ENCODE measurements at places on chromosomes 3 and 15.

GRCh38 chr3:133532951-133533350 is 40.5 kb upstream of the CDV3 start:
- DNase-seq, result no peak

DNA sequence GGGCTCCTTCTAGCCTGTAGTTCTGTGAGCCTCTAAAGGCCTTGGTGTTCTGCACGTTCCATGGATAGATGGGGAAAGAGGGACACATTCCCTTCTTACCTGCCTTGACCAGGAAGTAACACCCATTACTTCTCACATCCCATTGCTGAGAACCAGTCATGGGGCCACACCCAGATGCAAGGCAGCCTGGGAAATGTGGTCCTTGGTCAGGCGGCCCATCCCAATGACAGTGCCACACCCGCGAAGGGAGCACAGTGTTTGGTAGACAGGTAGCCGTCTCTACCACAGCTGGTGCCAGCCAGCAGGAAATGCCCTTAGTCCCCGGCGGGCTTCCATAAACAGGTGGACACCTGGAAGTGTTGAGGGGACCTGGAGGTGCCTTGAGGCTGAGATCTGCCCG is 23.2 kb upstream of the LCTL start:
- no peak for DNase-seq

DNA sequence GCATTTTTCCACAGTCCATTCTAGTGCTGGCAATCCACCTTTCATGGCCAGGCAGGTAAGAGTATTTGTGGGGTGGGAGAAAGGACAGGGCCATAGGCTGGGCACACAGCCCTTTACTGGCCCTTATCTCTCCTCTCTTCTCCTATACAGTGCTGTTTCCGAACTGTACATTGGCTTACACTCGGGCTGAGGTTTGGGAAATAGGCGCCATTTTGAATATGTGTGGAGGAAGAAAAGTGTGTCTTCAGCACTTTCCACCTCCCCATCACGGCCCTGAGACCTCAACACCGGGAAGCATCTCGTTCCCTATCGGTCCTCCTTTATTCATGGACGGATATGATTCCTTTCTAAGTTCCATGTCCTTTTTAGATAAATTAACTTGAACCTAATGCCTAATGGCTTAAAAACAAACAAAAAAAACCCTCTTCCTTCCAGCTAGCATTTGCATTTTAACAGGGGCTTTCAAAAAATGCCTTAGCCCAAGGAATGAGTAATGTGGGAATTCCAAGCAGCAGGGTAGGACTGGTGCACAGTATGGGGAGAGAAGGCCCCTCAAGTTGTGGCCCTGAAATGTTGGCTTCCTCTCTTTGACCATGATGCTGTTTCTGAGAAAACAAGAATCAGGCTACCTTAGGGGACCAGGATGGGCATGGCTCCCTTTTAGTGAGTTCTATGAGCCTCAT is 24.5 kb downstream of the CD86 start:
- DNase-seq, result no peak

DNA sequence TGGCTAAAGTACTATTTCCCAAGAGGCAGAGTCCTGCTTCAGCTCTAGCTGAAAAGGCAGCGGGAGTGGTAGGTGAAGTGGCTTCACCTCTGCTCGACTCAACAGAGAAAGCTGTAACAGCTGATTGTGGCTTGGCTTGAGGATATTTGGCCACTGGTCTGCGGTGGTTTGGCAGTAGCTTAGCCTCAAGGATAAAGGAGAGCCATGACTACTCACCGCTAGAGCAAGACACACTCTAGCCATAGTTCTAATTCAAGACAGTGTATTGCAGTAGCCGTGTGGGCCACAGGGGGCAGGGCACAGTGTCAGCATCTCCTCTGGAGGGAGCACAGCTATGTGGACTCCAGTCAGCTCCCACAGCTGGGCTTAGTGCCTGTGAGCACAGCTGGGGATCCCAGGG is 23.5 kb downstream of the TPRG1 start:
- no peak for DNase-seq

DNA sequence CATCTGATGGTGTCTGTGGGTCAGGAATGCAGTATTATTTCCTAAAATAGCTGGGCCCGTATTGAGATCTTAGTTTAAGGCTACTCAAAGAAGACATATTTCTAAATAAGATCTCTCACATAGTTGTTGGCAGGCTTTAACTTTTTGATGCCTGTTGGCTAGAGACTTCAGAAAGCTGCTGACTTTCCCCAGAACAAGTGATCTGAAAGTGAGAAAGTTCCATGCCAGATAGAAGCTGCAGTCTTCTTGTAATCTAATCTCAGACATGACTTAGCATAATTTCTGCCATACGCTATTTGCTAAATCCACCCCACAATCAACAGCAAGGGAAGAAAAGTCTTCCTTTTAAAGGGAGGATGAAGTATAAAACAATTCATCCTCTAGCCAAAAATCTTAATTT is 867.1 kb downstream of the IGSF11 start:
- DNase-seq, result no peak

GRCh38 chr15:64425221-64425620 is 35.2 kb upstream of the ZNF609 start:
- no peak for DNase-seq

GRCh38 chr3:10273702-10274305 is 18.9 kb downstream of the GHRL start:
- no peak for DNase-seq

GRCh38 chr3:131933665-131934064 is 101.1 kb downstream of the CPNE4 start:
- no peak for DNase-seq

- DNase-seq, result no peak
Measured at GRCh38 chr3:132256989-132257388, 60.2 kb upstream of the ACP3 start.

- no peak for DNase-seq
Measured at GRCh38 chr3:36561601-36562000, 181.3 kb downstream of the STAC start.

DNA sequence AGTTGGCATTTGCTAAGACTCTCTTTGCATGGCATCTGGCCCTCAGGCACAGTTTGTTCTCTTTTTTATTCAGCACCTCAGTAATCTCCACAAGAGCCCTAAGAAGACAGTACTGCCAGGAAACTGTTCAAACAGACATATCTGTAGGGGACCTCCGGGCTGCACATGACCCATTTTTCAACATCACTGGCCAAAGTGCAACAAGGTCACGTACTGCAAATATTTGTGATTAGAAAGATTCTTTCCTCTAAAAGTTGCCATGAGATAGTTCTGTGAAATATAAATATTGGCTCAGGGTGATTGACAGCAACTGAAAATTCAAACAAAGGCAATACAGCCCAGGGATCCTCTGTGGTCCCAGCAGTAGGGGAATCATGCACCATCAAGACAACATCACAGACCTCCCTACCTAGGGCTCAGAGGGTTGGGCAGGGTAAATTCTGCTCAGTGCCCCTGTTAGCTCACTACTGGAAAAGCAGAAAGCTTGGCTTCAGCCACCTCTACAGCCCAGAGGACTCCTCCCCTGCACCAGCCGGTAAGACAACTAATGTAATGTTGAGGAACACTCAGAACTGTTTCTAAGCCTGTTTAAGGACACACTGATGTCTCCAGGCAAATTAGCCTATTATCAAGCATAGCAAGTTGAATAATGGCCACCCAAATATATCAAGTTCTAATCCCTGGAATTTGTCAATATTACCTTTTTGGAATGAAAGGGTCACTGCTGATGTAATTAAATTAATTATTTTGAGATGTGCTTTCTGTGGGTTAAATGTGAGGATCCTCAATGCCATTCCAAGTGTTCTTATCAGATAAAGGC is 117.4 kb upstream of the LPP start:
- DNase-seq, result no peak

DNA sequence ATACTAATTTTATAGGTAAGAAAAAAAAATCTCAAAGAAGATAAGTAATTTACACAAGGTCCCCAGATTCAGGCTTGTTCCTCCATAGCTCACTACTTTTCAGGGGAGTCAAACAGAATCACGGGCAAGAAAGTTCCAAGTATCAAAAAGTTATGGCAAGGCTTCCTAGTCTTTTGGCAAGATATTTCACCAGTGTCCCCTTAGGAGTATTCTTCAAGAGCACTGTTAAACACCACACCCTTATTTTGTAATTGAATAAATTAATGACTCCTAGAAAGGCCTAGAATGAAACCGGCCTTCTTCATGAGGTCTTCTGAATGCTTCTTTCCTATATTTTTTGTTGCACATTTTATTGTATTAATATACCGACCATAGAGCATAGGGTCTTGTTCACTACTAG is 109.7 kb downstream of the MYLK start:
- no peak for DNase-seq

GRCh38 chr3:137764563-137765309 is 621 bp downstream of the SOX14 start:
- DNase-seq, result no peak

Data from GM04503 (cell line).